Stimulated activated CD8-positive, alpha-beta memory T cell treated with anti-CD3 and anti-CD28 coated beads, Interleukin-7, amount 100 ng/mL, for 1 hour (primary cell): ENCODE measurements at places on chromosomes 2 and 18.

DNA sequence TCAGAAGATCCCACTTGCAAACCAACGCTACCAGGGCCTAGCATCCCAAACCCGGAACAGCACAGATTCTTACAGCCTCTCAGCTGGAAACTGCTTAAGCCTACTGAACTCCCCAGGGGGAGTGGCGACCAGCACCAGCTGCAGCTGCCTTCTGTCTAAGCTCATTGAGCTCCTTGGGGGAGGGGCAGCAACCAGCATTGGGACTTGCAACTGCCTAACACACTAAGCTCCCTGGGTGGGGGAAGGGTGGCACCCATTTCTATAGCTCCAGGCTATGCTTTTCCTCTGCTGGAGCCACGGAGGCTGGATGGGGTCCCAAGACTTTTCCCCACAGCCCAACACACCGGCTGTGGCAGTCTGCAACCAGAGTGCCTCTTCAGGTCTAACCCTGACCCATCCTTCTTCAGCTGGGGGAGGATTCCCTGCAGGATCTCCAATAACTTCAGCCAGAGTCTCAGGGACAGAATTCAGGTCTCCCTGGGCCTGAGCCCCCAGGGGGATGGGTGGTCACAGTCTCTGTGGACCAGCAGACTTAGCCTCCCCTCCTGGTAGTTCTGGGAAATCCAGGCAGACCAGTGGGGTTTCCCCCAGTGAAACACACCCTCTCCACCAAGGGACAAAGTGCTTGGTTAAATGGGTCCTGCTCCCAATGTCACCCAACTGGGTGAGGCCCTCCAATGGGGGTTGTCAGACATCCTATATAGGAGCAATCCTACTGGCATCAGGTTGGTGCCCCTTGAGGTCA, 45.9 kb upstream of the ITGA4 start:
- no peak for DNase-seq

DNA sequence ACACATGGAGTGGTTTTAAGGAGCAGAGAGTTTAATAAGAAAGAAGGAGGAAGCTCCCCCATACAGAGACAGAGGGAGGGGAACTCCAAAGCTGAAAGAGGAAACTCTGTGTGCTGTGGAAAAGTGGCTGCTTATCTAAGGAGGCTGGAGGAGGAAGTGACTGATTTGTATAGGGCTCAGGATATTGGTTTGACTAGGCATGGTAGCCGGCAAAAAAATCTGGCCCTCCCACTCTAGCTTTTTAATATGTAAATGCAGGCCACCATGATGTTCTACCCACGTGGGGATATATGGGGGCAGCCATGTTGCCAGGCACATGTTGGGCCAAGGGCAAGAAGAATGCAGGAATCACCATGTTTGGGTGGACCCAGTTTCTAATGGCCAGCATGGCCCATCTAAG, 64.3 kb downstream of the HNMT start:
- no peak for DNase-seq

DNA sequence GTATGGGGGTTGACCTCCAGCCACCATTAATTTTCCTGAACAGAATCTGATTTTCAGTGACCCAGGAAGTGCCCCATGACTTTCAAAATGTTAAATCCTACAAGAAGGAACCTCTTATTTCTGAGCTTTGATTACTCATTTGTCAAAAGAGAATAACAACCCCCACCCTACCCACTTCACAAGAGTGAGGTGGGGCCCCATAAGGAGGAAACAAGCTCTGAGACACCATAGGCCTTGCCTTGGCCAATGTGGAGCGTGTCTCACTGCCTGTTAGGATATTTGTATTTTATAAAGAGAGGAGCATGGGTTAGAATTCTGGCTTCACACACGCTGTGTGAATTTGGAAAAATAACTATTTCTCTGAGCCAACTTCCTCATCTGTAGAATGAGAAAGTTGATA, 158.9 kb downstream of the TTC32 start:
- DNase-seq: no peak

- DNase-seq: no peak
These were observed 284.7 kb downstream of the IRS1 start for GRCh38 chr2:226514895-226515294.

GRCh38 chr2:233981574-233982420, 64.6 kb downstream of the TRPM8 start:
- no peak for DNase-seq

DNA sequence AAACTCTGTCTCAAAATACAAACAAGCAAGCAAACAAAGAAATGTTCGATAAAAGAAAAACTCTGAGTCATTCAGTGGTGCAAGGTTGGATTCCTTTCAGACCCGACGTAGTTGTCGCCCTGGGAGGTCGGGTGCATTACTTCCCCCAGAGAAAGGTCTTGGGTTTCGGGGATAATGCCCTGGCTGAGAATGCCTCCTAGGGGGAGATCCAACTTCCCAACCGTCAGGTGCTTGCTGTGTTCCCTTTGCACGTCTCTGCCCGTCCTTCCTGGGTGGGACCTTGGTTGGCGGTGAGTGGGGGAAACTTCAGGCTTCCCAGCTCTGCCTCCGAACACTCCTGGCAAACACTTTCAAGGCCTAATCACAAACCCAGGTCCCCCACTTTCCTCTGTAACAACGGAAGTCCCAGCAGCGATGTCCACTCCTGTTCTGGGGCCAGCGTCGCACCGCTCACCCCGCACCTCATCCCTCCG, 609 bp downstream of the TPGS2 start:
- DNase-seq: no peak

DNA sequence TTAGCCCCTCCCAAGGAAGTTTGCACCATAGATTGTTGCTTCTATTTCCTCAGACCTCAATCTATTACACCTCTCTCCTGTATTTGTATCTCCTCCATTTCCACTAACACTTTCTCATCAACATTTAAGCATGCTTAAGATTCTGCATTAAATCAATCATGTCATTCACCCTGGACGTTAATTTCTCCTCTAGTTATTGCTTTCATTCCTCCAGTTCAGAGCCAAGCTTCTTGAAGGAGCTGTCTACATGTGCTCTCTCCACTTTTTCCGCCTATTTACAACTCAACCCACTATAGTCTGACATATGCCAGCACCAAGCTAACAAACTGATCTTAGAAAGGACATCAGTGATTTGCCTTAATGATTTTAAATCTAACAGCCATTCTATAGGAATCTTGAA, 99.5 kb downstream of the OLA1 start:
- no peak for DNase-seq

DNA sequence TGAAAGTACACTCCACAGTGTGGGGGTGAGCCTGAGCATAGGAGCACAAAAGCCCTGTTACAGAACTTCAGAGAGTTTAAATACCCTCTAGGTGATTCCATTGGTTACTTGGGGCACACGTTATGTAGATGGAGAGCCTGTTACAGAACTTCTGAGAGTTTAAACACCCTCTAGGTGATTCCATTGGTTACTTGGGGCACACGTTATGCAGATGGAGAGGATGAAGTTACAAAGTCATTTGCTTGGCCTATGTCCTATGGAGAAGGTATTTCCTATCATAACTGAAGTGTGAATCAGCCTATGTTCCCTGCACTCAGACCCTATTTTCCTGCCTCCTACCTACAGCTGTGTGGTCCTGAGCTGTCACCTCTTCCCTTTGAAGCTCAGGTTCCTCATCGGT, 3.8 kb upstream of the CAPN10 start:
- no peak for DNase-seq

DNA sequence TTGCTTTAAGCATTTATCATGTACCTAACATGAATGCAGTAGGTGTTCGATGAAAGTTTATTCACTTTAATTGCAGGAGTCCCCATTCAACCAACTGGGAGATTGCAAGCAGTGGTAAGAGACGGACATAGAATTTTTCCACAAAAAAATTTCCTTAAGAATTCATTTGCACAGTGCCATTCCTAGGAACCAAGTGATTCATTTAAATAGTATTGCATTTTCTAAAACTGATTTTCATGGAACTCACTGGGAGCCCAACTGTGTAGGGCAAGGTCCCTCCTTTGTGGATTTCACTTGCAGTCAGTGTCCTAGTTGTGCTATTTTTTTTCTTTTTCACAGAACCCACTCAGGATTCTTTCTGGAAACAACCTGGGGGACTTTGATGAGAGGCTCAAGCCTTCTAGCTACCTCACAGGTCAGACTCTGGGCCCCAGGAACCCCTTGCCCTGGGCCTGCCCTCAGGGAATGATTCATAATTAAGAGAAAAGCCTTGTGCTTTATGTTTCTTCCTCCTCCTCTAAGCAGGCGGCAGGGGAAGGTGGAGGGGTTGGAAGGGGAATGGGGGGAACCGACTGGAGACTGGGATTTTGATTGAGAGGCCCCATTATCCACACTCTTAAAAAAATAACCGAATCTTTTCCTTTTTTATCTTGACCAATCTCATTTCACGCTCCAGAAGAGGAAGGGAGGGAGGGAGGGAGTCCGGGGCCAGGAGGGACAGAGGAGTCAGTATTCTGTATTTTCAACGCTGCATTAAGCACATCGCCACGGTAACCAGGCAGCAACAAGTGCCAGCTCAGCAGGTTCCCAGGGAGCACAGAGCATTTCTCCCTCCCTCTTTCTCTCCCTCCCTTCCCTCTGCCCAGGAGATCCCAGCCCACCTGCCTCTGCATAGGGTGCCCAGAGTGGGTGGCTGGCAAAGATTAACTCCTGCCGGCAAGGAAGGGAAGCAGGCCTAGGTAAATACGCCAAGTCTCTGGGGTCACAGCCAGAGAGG, 51.8 kb downstream of the PSD4 start:
- DNase-seq: no peak

- DNase-seq: no peak
These were observed 57.1 kb downstream of the OXER1 start for GRCh38 chr2:42706836-42707235.

GRCh38 chr2:40488927-40489677, 37.2 kb upstream of the SLC8A1 start:
- no peak for DNase-seq

- DNase-seq: no peak
These were observed 1.1 kb downstream of the GLI2 start for GRCh38 chr2:120736624-120737339.

GRCh38 chr2:46000660-46001059, 296.5 kb upstream of the EPAS1 start:
- DNase-seq: no peak

GRCh38 chr2:47288864-47289263, 114.1 kb upstream of the MSH2 start:
- DNase-seq: no peak

GRCh38 chr2:108616318-108616717, 82.0 kb downstream of the LIMS1 start:
- DNase-seq: no peak

GRCh38 chr18:58012356-58012755, 31.7 kb upstream of the NEDD4L start:
- DNase-seq: no peak

DNA sequence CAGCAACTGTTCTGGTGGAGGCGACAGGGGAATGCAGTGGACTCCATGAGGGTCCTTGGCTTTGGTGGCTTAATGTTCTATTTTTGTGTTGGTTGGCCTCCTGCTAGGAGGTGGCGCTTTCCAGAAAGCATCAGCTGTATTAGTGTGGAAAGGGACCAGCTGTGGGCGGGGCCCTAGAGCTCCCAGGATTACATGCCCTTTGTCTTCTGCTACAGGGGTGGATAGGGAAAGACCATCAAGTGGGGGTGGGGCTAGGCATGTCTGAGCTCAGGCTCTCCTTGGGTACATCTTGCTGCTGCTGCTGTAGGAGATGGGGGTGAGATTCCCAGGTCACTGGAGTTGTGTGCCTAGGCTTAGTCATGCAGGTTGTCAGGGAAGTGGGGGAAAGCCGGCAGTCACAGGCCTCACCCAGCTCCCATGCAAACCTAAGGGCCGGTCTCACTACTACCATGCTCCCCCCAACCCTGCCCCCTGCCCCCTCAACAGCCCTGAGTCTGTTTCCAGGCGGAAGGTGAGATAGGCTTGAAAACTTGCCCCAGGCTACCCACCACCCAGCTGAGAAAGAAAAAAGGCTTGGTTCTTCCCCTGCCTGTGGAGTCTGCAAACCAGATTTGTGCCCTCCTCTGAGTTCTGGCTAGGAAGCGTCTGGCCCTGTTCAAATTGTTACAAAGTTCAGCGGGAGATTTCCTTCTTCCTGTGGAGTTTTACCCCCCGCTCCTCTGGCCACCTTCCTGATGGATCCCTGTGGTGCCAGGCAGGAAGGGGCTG, 141.3 kb upstream of the LYPD1 start:
- DNase-seq: no peak

GRCh38 chr2:64201151-64201550, 56.9 kb upstream of the PELI1 start:
- no peak for DNase-seq

GRCh38 chr2:147715807-147716206, 129.0 kb upstream of the ACVR2A start:
- DNase-seq: no peak

DNA sequence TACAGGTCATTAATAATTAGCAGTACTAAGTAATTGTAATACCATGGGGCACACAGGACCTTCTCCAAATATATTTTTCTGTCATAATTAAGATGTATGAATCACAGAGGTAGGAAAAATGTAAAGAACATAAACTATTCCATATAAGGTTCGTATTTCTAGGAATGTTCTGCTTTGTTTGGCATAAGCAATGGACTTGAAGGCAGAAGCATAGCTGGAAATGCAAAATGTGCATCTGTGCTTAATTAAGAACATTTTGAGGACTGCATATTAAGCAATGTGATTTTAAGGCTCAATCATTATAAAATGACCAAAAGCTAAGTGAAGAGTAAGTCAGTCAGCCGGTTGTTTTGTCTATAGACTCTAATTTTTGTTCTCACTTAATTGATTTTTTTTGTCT, 123.2 kb downstream of the RBM43 start:
- DNase-seq: no peak

GRCh38 chr2:113171334-113172075, 2.3 kb upstream of the PSD4 start:
- no peak for DNase-seq

DNA sequence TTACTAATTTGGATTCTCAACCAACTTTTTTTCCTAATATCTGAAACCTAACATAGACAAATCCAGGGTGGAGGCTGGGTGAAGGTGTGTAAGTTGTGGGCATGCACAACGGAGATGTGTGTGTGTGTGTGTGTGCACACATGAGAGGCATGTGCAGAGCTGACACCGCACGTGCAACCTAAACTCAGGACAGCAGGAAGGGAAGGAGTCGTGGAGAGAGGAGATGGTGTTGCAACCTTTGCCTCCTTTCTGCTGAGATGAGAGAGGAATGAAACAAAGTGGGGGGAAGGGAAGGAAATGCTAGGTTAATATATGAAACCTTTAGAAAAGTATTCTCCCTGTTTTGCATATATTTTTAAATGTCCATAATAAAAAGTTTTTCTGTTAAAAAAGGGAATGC, 64.7 kb downstream of the KCTD1 start:
- DNase-seq: no peak

- no peak for DNase-seq
These were observed 36.4 kb upstream of the SLC1A4 start for GRCh38 chr2:64952511-64953482.

GRCh38 chr18:36665952-36666351, 162.8 kb downstream of the TPGS2 start:
- no peak for DNase-seq

- DNase-seq: no peak
These were observed 178.0 kb downstream of the HDAC4 start for GRCh38 chr2:239222706-239223309.

- DNase-seq: no peak
These were observed 50.8 kb downstream of the TEX44 start for GRCh38 chr2:231643495-231643888.

- no peak for DNase-seq
These were observed at the start of gene SP9 for GRCh38 chr2:174334781-174335251. TSS of gene SP9 (plus strand) at chr2:174334954. CDS start at chr2:174335093, 139 bp downstream.

- no peak for DNase-seq
These were observed 128.5 kb downstream of the TANC1 start for GRCh38 chr2:159096901-159097300.

GRCh38 chr2:96584017-96584416, 47.5 kb downstream of the ARID5A start:
- DNase-seq: no peak
